Activated CD4-positive, alpha-beta T cell treated with anti-CD3 and anti-CD28 coated beads, Interleukin-2, amount 50 U/mL, for 24 hours (primary cell): ENCODE measurements at places on chromosomes 2 and 18.

DNA sequence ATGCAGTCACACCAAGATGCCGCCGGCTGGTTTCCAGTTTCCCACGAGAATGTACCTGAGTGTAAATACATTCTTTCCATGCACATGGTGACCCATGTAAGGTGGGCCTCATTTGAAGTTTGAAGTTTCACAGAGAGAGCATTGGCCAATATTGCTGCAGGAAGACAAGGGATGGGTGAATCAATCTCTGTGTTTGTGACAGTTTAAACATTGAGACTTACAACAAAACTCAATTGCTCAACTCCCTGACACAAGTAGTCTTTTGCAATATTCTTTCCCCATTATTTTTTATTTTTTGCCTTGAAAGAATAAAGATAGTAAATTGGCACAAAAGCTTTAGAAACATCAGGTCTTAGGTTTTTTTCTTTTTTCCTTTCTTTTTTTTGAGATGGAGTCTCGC is 5.1 kb downstream of the SERPINB2 start:
- DNase-seq, result no peak

- no peak for DNase-seq
Measured at GRCh38 chr2:25596516-25597244, 76.7 kb downstream of the DTNB start.

GRCh38 chr2:105336786-105337121 is 586 bp upstream of the C2orf49 start:
- no peak for DNase-seq

DNA sequence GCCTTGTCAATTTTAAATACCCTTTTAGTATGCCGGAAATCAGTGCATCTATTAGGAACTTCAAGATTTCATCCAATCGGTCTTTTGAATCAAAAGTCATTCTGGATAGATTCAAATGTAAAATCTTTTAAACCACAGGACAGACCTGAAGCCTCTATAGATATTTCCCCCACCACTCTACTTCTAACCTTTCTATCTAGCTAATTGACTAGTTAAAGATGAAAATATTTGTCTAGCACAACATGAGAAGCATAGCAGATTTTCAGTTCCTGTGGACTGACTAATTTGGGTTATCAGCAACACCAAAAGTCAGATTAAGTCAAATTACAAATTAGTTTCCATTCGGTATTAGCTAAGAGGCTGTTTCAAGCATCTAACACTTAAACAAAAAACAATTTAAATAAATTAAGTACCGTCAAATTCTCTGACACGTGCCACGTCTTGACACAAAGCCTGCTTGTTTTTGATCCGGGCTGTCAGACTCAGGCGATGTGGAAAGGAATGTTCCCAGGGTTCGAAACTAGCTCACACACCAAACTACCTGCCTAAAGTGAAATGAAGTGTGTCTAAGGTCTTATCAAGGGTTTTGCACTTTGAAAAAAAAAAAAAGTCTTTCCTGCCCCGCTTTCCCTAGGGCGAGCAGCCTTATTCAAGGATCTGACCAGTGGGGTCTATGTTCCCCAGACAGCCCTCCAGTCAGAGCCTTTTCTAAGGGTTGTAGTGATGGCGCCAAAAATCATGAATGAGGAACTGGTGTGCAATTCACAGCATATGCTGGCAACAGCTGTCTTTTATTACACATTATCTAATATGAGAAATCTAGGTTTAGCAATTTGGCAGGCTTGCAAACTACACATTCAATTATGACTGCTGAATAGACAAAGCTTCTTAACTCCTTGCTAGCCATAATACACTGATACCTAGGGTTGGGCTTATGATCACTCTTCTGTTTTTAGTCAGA is 4.7 kb downstream of the CYTIP start:
- no peak for DNase-seq

DNA sequence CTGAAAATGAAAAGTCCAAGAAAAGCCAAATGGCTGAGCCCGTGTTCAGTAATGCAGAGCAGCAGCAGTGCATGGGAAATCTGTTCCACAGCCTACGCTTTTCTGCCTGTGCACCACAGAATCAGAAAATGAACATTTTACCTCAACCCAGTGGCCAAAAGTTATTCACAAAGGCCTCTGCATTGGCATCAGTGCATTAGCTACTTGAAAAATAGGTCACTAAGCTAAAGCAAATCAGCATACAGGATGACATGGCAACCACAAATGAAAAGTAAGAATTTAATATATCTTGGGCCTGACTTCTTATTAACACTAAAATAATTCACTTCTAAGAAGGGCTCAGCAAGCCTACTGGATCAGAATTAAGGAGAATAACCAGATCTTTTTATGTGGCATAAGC is 1145.3 kb upstream of the CHAC2 start:
- DNase-seq, result no peak

GRCh38 chr18:13175754-13176210 is 42.8 kb upstream of the LDLRAD4 start:
- DNase-seq, result no peak

GRCh38 chr18:22594155-22594690 is 176.5 kb upstream of the CTAGE1 start:
- DNase-seq, result no peak

GRCh38 chr18:75130591-75131328 is 78.2 kb downstream of the PTGR3 start:
- no peak for DNase-seq

GRCh38 chr2:233473386-233473791 is 93.2 kb downstream of the USP40 start:
- no peak for DNase-seq

DNA sequence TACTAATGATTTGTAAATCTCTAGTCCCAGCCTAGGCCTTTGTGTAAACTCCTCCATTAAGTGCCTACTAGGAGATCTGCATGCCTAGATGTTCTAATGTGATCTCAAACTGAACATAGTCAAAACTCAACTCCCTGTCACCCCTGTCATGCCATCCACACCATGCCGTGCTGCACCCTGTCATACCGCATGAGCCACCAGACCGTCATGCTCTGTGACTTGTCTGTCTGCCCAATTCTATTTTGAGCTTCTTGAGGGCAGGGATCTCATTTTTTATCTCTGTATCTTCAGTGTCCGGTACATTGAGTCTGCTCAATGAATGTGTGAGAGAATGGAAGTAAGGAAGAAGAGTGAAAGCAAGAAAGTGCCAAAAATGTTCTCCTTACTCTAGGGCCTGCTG is 35.5 kb downstream of the GREB1L start:
- DNase-seq, result no peak

DNA sequence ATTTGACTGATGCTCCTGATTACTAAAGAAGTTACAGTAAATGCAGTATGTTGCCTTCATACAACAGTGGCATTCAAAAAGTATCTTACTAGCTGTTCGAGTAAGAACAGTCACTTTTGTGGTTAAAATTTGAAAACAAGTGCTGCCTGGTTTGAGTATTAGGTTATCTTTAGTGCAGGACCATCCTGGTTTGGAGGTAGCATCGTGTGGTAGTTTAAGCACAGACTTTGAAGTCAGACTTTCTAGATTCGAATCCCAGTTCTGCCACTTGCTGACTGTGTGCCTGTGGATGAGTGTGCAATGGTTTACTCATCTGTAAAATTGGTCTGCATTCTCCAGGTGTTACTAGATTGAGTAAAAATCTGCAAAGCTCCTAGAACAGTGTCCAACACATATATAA is 96.8 kb downstream of the SGPP2 start:
- no peak for DNase-seq

DNA sequence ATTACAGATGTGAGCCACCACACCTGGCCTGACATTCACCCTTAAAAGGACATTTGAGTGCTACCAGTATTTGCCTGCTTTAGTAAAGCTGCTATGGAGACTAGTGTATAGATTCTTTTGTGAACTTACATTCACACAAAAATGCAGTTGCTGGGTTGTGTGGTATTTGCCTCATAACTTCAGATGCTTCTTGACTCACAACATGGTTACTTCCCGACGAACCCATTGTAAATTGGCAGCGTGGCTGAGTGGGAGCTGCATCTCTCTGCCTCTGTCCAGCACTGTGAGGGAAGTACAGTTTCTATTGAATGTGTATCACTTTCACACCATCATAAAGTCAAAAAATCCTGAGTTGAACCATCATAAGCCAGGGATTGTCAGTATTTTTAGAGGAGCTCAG is 56.9 kb downstream of the RRM2 start:
- DNase-seq, result no peak

DNA sequence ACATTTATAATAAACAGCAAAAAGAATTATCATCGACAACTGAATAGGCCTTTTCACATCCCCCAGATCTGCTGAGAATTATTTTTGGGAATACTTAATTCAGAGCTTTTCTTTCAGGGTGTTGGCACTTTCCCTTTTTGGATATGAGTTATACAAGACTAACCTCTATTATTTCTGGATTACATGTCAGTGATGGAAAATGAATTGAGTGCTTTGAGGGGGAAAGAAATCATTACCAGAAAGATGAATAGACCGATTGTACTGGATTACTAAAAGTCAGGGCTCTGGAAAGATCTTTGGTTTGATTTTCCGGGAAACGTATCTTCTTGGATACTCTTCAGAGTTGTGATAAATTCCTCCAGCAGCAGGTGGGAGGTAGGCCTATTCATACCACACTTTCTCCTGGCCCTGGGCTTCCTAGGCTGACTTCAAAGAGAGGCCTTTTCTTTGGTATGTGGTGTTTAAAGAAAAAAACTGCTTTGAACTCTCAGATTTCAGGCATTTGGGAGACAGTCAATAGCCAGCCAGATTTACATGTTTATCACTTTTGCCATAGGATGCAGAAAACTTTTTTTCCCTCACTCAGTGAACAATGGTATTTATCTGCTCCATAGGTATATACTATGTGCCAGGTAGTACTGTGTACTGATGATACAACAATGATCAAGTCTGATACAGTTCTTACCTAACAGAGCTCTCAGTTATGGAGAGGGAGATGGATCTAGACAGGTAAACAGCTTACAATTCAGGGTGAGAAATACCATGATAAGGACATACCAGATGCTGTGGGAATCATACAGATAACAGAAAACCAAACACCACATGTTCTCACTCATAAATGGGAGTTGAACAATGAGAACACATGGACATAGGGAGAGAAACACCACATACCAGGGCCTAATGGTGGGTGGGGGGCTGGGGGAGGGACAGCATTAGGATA is 63.3 kb upstream of the ACTR3 start:
- no peak for DNase-seq

DNA sequence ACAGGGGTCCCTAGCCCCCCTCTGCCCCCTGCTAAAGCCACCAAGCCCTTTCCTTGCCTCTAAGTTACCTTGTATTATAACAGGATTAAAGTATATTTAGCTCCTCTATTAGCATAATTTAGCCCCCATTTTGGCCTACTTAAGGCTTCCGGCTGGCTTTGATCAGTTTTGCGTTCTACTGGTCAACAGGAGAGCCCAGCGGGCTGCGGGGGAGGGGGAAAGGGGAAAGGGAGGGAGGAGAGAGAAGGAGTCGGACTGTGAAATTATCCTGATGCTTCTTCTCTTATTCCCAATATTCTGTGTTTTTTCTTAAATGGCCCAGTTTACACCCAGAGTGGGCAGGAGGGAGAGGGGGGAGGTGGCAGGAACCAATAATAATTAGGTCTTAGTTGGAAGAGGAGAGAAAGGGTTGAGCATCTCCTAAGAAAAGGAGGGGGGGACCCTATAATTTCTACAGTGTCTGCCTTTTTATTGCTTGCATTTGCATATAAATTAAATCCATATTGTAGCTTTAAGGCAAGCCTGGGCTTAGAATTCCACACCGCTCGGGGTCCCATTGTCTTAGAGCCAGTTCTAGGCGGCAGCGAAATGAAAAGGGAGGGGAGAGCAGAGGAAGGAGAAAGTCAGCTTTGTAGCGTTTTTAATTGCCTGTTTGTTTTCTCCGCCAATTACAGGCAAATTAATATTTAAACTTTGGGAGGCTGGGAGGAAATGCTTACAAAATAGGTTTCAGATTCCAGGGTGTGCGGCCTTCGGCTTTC is 39.6 kb downstream of the EN1 start:
- DNase-seq, result no peak

GRCh38 chr18:64403784-64404503 is 255.1 kb upstream of the LINC00305 start:
- DNase-seq, result no peak

GRCh38 chr2:225998116-225998515 is 598.6 kb downstream of the NYAP2 start:
- DNase-seq, result no peak

DNA sequence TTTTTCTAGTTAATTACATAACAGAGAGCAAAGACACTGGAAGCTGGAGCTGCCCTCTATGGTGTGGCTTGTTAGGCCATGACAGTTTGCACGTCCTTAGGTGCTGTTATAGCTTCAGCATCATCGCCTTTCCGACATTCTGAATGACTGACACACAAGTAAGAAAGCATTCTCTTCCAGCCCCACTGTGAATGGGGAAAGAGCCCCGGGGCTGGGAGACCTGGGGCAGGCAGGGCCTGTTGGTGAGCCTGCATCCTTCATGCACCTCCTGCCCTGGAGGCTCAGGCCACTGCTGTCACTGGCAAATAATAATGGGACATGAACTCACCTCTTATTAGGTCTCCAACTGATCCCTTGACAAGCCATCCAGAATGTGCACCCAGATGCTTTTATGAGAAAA is 71.8 kb downstream of the VAPA start:
- no peak for DNase-seq

GRCh38 chr2:185894223-185894622 is 155.6 kb downstream of the FSIP2 start:
- DNase-seq, result no peak

DNA sequence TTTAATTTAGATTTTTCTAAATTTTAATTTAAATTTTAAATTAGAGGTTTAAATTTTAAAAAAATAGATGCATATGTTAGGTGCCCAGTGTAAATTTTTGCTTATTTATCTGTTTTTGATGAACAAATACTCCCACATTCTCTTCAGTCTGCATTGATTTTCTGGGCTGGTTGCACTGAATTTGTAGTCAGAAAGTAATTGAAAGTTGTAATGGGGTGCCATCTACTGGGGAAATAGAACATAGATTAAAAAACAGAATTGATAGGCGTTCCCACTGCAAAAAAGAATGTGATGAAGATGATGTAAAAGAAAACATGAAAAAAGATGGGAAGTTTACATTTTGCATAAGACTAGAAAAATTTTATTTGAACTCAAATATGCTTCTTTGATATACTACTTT is 51.7 kb upstream of the CCDC85A start:
- no peak for DNase-seq

- no peak for DNase-seq
Measured at GRCh38 chr2:161170958-161171932, 11.0 kb downstream of the TANK start.

DNA sequence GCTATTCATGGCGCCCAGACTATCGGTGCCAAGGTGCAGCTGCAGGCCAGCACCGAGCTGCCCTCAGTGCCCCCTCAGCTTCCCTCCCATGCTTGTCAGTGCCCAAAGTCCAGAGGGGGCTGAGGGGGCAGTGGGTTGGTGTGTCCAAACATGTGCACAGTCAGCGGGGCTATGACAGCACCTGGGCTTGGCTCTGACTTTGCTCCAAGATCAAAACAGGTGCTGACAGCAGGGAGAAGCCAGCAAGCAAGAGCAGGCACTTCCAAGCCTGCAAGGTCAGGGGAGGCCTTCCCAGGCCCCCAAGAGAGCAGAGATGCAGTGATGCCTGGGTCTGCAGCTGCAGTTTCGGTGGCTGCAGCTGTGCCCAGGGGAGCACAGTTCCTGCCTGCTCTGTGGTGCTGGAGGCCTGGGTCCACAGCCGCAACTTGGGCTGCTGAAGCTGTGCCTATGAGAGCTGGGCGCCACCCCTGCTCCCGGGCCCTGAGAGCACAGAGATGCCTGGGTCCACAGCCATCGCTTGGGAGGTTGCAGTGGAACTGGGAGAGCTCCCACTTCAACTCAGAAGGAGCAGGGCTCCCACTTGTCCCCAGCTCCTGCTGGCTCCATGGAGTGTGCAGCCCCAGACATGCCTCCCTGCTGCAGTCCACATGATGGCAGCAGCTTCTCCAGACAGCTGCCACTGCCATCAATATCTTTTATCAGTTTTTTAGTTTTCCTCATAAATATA is 775.3 kb upstream of the POU3F3 start:
- DNase-seq, result no peak

GRCh38 chr2:200193331-200193730 is 113.2 kb upstream of the SPATS2L start:
- DNase-seq, result no peak
